ENCODE measurements at places on chromosomes 7 and 10.

- no peak for DNase-seq
Observed at GRCh38 chr10:1036341-1036791, 10.7 kb upstream of the IDI2 start.

GRCh38 chr10:4506095-4506494, 319.9 kb upstream of the AKR1E2 start:
- DNase-seq = no peak

- DNase-seq = no peak
Observed at GRCh38 chr10:43078175-43078985, 1.5 kb downstream of the RET start.

DNA sequence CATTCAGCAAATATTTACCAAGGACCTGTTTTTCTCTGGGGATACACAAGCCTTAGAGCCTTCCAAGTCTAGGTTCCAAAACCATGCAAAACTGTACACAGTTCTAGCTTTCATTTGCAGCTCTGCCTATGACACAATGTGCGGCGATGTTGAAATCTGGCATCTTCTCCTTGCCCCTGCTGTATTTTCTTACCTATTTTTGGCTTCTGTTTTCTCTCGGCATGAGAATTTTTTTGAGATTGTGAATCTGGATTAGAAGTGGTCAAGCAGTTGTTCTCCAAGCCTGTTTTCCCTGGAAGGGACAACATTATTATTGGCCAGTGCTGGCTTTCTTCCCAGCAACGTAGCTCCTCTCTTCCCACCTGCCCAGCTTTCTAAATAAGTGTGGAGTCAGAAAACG, 176.3 kb downstream of the CREB5 start:
- DNase-seq = no peak

DNA sequence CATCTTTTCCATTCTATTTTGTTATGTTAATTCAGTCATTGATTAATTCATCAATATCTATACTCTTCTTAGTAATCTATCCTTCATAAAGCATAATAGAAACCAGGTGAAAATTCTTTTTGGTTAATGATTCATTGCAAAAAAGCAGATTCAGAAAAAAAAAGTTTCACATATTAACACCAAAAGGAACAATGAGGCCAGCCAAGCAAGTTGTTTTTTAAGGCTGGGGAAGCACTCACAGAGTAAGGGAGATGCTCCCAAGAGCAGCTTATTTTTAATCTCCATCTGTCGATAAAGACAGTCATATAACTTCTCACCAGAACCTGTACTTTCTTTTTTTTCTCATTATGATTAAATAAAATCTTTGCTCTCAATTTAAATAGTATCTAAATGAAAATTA, 95.8 kb downstream of the CACNA2D1 start:
- DNase-seq = no peak

- DNase-seq = no peak
Observed at GRCh38 chr10:31620226-31621151, 301.5 kb downstream of the ZEB1 start.

DNA sequence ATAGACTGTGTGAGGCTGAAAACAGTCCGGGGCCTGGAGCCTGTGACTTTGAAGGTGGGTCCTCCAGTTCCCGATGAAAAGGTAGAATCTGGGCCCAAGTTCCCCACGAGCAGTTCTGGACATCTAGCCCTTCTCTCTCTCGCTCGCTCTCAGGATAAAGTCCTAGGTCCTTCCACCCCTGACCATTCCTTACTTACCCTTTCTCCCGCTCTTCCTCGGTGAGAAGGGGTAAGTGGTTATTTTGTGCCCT, 713 bp downstream of the IMMP2L start:
- DNase-seq = no peak

- DNase-seq = peak; percentile 58
Observed at GRCh38 chr7:138001529-138002095, at the start of gene CREB3L2. Gene CREB3L2 (minus strand): TSS chr7:138002086. CDS start chr7:138001705, 381 bp downstream.

GRCh38 chr7:37445064-37445723, 3.5 kb downstream of the ELMO1 start:
- DNase-seq = no peak

- no peak for DNase-seq
Observed at GRCh38 chr10:17961551-17962422, 10.1 kb downstream of the SLC39A12 start.

GRCh38 chr7:69949122-69949521, 350.8 kb downstream of the AUTS2 start:
- no peak for DNase-seq

DNA sequence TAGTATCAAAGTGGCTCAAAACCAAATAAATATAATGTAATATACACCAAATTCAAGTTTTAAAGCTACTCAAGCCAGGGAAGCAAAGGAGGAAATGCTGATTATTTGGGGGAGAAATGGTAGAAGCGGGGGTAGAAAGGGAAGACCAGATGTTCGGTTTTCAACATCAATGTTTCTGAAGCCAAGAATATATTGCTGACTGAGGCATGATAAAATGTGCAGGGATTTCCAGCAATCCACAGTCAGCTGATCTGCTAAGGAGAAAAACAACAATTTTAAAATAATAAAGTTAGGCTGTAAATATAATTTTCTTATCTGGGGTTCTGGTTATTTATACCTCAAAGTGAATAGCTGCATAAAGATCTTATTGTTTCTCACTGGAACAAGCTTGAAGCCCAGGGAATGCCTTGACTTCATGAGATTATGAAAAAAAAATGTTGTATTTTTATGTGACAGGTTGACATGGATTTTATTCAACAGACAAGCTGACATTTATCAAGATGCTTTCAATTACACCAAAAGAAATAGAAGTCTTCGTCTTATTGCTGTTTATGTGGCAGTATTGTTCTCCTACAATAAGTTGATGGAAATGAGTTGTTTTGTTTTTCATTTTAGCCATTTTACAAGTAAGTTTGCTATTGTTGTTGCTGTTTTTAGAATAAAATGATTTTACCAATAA, 28.6 kb upstream of the BMPER start:
- no peak for DNase-seq

- no peak for DNase-seq
Observed at GRCh38 chr10:59000162-59000825, 176.1 kb upstream of the PHYHIPL start.

Measured in hypothalamus (tissue), 51 donors.